Activated naive CD8-positive, alpha-beta T cell treated with anti-CD3 and anti-CD28 coated beads, Interleukin-2, amount 50 U/mL, for 24 hours (primary cell): ENCODE measurements at places on chromosomes 11 and 22.

- DNase-seq, result no peak
Measured at GRCh38 chr11:2148595-2148994, 9.4 kb upstream of the IGF2 start.

- DNase-seq, result no peak
Measured at GRCh38 chr11:132408877-132409276, 1038.5 kb downstream of the NTM start.

DNA sequence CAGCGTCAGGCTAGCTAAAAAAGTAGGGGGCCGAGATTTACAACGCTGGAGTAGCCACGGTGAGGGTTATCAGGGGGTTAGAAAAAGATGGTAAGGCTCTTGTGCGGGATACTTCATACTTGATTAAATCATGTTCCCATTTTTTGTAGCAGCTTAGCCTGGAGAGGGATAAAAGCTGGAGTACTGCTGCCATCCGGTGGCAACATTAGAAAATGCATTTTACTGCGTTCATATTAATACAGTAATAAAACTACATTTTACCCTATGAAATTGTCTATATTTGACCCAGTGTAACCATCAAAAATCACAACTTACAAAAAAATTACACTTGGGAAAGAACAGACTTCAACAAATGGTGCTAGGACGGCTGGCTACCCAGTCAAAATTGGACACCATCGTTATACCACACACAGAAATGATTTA is 17.3 kb downstream of the RPUSD4 start:
- peak; percentile 24 for DNase-seq

DNA sequence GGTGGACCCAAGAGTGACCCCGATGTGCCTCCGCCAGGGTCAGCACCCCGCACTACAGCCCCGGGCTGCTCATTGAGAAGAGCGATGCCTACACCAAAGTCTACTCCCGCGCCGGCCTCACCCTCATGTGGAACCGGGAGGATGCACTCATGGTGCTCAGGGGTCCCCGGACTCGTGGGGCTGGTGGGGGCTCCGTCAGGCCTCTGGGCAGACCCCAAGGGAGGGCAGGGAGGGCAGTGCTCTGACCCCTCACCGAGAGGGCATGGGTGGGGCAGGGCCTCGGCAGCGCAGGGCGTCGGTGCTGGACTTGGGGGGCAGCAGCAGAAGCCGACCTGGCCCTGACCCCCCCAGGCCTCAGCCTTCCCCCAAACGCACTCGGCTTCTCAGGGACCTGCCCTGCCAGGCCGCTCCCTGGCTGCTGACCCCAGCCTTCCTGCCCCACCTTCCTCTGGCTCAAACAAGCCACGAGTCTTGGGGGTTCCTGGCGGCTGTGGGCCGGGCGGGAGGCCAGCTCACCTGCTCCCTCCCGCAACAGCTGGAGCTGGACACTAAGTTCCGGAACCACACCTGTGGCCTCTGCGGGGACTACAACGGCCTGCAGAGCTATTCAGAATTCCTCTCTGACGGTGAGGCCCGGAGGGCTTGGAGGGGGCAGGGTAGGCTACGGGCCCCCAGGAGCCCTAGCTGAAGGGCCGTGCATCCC is 2.9 kb downstream of the MUC2 start:
- no peak for DNase-seq

DNA sequence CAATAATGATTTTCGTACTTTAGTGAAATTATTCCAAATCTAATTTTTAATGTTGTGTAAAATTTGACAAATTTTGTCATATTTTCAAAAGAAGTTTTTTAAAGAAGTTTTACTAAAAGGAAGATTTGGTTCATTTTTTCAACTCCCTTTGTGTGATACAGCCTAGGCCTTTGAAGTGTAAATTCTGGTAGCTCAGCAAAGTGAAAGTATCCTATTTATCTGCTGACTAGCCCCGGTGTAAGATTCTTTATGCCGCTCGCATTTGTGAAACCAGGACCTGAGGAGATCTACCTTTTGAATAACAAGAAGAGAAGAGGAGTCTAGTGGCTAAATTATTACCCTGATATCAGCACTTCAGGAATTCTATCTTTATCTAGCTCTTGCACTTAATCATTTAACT is 177.4 kb downstream of the JRKL start:
- DNase-seq, result no peak

GRCh38 chr11:28981381-28981780 is 873.2 kb downstream of the METTL15 start:
- DNase-seq, result no peak

DNA sequence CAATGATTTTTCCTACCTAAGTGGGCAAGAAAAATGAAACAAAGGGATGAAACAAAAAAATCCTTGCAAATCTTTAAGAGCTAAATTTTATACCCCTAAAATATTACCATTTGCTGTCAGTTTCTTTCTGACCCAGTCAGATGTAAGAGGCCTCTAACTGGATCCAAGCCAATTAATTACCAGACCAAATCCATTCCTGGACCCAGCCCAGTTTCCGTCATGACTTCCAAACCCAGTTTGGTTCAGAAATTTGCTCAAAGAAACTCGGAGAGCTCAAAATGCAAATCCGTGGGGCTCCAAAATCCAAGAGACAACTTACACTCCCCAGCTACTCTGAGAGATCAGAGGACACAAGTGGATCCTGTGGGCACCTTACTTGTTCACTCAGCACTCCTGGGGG is 46.8 kb downstream of the TRIM44 start:
- DNase-seq, result no peak

DNA sequence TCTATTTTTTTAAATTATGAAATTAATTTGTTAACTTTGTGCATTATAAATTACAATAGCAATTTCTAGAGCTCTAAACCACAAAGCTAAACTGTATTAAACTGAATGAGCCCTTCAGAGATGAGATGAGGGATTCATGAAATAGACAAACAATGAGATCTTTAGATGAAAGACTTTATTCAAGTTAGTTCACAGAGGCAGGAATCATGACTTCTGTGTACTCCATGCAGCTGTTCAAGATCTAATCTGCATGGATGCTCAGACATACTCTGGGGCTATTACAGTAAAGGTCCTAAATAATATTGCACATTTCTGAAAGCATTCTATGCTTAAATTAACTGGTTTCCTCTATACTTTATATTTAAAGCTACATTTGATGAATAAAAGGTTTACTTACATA is 122.7 kb downstream of the FCHSD2 start:
- DNase-seq, result no peak

GRCh38 chr11:12031856-12032544 is 23.6 kb upstream of the DKK3 start:
- no peak for DNase-seq

DNA sequence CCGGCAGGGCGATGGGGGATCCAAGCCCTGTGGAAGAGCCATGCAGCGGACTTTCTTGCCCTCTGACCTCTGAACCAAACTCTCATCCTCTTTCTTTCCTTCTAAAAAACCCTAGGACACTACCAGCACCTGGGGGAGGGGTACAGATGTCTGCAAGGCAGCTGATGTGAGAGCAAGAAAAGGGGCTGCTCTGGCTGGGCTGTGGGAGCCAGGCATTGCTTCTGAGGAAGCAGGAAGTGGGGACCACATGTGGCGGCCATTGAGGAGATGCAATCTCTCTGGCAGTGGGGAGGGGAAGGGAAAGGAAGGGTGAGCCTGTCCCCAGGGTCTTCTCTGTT is 36.0 kb downstream of the FAM83F start:
- DNase-seq, result no peak

DNA sequence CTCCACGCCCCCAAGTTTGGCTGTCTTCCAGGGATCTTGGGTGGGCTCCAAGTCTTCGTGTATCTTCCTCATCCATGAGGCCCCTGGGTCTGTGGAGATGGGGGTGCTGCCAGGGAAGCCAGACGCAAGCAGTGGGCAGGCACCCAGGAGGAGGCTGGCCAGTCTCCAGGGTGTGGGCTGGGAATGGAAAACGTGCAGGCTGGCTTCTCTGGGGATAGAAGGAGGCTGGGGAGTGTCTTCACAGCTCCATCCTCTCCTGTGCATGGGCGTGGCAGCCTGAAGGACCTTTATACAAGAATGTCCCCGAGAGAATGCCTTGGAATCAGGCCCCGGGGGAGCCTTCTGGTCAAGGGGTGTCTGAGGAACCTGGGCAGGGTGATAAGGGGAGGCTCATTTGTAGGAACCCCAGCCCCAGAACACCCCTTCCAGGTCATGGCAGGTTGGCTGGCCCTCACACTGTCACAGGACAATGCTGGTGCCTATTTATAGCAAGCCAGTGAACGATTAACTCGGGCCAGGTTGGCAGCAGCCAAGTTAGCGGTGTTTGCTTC is 14.0 kb downstream of the SGSM1 start:
- no peak for DNase-seq

DNA sequence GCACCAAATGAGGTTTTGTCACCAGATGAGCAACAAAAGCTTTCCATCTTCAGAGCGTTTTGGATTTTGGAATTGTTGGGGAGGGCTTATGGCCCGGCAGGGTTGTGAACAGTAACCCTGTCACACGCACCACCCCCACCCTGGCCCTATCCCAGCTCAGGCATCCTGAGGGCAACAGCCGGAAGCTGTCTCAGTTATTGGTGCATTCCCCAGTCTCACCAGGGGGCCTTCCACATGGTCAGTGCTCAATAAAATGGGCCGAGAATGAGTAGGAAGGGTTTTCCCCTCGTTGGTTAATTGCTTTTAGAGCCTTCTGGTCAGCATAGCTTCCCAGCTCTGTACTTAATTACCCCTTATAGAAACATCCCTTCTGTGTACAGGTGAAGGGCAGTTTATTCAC is 46.0 kb downstream of the LRP5 start:
- no peak for DNase-seq

DNA sequence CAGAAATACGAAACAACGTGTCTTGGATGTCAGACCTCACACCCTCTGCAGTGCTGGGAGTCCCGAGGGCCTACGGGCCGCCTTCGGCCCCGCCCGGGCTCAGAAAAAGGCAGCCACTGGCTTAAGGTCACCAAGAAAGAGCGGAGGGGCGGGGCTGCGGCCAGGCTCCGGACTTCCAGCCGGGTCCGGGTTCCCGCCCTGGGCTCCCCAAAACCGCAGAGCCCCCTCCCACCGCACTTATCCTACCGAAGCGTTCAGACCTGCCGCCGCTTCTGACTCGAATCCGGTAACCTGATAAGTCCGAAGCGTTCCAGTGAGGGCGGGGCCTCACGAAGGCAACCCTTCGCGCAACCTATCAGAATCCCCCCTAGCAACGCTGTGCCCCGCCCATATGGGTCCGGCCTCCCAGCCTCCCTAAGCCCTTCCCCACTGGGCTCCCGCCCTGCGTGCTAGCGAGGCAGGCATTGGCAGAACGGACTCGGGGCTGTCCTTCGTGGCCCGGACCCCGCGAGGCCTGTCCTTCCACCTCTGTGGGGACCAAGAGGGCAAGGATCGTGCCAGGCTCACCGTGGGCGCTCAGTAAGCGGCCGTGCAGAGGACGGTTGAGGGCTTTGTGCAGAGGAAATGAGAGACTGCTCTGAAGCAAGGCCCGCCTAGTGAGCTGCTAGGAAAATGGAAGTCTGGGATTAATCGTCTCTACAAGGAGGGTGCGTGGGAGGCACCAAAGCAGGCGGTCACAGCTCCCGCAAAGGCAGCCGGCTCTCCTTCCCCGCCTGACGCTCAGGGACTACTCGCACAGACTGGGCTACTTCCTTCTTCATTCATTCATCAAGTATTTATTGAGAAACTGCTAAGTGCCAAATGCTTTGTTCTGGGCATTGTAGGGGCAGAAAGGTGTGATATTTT is at the start of gene NAGA:
NAGA (minus strand) TSS at position 296 of the 906 bp plus-strand sequence. CDS start 515 bp downstream, outside the sequence.
- DNase-seq, result peak; percentile 92

GRCh38 chr22:47954107-47954506 is 1191.7 kb downstream of the TBC1D22A start:
- DNase-seq, result no peak

DNA sequence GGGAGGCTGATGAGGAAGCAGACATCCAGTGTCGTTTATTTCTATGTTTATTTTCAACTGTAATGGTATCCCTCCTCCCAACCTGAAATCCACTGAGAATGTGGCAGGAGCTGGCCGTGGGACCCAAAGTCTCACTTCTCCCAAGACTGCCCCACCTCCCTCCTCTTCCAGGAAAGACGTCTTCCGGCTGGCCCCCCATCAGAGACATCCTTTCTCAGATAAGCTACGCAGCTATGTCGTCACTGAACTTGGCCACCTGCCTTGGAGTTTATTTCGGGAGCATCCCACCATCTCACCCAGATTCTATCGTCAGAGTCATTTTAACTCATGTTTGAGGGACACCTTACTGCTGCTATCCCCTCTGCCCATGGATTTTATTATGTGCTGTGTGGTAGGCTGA is 13.9 kb downstream of the TMEM184B start:
- DNase-seq, result no peak

DNA sequence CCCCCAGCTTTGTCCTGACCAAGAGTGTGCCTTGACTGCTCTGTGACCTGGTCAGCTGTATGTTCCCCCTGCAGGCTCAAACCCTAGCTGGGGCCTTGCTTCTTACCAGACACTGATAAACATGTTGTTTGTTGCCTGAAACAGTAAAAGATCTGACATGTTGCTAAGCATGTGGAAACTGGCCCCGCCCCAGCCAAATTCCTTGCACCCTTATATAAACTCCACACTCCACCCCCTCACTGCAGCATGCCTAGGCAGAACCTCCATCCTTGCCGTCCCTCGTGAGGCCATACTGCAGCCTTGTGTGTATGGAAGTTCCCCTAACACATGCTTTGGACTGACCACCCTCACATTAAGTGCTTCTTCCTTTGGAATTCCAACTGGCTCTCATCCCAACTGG is 27.3 kb downstream of the LRRC74B start:
- DNase-seq, result no peak

- DNase-seq, result no peak
Measured at GRCh38 chr11:2522631-2523255, 77.9 kb downstream of the KCNQ1 start.

GRCh38 chr11:34627197-34627596 is 6.3 kb downstream of the EHF start:
- DNase-seq, result no peak

DNA sequence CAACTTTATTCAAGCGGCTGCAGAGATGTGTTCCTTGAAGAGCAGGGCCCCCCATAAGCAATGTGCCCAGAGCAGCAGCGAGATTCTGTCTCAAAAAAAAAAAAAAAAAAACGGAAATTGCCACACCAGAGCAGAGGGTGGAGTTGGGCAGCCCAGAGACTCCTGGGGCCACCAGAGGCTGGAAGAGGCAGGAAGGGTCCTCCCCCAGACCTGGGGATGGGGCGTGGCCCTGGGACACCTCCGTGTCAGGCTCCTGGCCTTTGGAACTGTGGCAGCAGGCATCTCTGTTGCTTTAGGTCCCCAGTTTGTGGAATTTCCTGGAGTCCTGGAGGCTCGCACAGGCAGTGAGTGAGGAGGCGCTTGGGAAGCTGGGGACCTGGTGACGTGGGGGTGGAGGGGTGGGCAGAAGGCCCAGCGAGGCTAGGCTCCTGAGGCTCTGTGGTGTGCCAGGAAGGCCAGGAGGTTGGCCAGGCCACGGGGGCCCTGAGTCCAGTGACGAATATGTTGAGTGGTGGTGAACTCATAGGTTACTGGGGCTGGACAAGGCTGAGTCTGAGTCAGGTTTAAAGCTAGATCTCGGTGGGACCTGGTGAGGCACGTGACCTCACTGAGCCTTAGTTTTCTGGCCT is 735.6 kb downstream of the BRD1 start:
- DNase-seq, result no peak
